GDM1 (cell line): ENCODE measurements at places on chromosomes 2 and 18.
A peak's percentile ranks its signal among the peaks of the same experiment; 100 is the strongest.

DNA sequence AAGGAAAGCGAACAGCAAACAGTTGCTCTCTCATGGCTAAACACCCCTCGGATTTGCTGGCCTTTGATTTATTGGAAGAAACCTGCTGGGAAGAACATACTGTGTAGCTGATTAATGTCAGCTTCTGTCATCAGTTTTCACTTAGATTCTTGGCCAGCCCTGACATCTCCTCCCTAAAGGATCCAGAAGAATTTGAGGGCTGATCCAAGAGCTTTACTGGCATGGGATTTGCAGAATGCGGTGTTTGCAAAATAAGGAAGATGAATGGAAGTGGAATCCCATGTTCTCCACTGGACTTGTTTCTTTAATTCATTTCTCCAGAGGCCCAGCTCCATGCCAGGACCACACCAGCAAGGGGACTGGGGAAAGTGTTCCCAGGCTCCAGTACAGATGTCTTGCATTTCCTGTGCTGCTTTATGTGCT, 80.5 kb downstream of the RDH14 start:
- no peak for DNase-seq

GRCh38 chr2:74513605-74514367, 464 bp upstream of the TLX2 start:
- DNase-seq: no peak

DNA sequence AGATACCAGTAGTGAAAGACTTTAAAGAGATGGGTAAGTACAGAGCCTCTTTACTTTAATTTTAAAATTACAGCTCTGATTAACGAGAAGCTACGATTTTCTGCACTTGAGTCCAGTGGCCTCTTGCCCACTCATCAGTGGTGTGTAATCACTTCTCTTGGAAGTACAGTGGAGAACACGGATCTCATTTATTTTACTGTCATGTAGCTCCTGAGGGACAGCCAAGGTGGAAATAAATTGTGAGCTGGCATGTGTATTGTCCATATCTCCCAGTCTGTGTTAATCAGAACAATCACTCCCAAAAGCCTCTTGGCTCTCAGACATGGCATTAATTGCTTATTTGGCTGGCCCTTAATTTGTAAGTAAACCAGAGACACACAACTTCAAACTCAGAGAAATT, 69.4 kb downstream of the LOXHD1 start:
- DNase-seq: no peak

GRCh38 chr2:23571527-23572282, 186.7 kb downstream of the KLHL29 start:
- DNase-seq: no peak

DNA sequence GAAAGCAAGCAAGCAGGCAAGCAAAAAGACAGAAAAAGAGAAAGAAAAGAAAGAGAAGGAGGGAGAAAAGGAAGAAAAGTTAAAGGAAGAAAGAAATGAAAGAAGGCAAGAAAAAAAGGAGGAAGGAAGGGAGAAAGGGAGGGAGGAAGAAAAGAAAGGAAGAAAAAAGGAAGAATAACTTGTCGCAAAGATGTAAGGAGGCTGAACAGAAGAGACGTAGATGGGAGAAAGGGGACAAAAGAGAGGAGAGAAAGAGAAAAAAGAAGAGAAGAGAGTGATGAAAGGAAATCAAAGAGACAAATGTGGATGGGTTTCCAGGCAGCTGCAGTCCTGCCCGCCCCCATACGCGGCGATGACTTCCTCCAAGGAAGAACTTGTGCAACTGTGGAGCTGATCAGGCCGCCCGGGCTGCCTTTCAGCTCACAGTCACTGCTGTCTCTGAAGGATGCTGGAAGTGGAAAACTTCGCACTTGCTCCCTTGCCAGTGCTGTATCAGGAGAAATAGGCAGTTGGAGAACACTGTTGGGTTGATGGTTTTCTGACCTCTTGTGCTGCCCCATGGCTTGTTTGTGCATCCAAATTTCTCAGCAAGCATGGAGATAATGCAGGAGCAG, 52.9 kb downstream of the TRIB2 start:
- DNase-seq: no peak

DNA sequence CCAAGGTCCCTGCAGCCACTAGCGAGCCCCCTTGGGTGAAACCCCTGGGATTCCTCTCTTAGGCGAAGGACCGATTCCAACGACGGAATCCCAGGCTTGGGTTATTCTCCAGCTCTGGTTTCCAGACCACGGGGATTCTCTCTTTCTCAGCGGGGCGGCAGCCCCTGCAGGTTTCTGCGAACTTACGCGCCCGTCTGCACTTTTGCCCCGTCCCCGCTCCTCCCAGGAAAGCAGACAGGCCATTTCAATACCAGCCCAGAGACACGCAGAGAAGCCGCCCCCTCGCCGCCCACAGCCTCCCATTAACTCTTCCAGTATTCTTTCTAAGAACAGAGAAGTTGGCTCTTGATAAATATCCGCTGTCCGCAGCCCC, 1.2 kb downstream of the CBLN2 start:
- no peak for DNase-seq

DNA sequence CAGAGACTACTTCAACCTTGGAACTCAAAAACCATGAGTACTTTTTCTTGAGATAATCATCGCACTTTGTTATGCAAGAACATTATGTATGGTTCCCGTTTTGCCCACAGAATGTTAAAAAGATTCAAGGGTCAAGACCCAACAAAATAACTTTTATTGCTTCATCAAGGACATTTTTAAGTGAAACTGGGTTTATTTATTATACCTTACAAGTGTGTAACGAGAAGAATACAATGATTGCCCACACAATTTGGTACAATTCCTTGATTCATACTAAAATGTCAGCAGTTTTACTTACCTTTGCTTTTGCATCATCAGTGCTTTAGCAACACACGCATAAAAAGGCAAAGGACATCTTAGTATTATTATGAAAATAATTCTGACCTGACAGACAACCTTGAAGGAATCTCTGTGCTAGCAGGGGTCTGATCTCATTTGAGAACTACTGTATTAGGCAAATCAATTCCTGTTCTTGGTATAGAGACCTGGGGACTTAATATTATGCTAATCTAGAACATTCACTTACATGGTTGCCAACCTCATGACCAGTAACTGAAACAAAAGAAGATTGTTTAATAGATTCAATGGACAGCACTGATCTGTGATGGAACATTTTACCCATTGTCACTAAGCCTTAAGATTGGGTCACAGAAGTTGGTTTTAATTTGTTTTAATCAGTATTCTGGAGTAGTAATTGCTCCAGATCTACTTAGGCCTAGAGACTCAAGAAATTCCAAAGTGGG, 16.2 kb downstream of the CCDC88A start:
- no peak for DNase-seq

DNA sequence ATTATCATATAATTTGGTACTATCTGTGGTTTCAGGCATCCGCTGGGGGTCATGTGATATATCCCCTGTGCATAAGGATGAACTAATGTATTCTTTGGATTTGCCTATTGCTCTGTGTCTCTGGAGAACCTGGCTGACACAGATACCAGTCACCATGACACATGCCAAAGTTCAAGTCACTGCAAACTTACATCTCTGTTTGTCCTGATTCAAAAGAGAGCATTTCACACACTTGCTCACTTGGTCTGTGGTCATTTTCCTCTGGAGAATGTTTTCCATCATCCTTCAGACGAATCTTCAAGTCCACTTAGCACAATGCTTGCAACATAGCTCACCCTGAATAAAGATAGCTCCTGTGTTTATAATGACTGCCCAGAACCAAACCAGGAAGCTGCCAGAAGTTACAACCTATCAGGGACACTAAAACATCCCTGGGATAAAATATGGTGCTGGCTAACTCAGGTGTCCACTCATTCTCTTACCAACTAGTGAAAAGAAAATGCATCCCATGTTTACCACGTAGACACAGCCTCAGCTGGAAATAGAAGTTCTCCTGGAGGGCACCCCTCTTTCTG, 18.1 kb downstream of the SULT1C3 start:
- no peak for DNase-seq

DNA sequence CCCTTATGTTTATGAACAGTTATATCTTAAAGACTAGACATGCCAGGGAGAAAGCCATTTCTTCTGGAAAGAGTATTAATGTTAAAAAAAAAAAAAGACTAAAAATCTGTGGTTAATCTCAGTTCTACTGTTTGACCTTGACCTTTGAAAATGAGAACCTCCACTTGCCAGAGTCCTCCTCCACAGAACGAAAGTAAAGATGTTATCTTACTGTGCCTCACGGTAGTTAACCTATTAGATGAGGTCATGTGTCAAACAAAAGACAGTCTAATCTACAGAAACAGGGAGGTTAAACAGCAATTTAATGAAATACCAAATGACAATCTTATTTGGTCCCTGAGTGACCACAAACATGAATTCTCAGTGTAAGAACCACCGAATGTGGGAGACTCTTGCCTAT, 51.2 kb downstream of the SLC14A2 start:
- no peak for DNase-seq

DNA sequence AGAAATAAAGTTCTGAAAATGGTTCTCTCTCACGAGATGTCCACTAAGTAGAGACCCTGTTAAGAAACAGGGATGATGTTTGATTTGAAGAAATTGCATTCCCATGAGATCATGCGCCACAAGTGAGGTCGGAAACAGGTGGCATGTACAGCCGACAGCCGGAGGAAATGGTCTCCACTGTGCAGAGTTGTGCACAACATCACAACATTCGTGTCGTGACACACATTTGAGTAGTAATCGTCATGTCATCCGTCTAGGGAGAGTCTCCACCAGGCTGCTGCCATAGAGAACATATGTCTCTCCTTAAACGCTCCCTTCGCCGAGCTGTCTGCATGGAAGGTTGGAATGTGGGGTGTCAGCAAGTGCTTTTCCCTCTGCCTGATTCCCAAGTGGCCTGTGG, 84.7 kb downstream of the ASAP2 start:
- no peak for DNase-seq

DNA sequence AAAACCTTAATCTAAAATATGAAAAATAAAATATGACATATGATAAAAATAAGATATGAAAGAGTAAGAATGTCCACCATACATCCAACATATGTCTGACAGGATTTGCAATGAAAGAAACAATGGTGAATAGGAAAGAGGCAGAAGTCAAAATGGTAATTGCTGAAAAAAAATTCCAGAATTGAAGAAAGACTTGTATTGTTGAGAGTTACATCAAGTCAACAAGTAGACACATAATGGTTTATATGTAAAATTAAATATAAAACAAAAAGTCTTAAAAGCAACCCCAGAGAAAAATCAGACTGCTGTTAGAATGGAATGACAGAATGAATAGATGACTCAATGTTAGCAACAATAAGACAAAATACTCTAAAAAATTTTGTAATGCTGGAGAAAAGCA, 255.1 kb downstream of the DOK6 start:
- no peak for DNase-seq

- DNase-seq: no peak
Measured at GRCh38 chr18:2183432-2183831, 387.9 kb downstream of the METTL4 start.

DNA sequence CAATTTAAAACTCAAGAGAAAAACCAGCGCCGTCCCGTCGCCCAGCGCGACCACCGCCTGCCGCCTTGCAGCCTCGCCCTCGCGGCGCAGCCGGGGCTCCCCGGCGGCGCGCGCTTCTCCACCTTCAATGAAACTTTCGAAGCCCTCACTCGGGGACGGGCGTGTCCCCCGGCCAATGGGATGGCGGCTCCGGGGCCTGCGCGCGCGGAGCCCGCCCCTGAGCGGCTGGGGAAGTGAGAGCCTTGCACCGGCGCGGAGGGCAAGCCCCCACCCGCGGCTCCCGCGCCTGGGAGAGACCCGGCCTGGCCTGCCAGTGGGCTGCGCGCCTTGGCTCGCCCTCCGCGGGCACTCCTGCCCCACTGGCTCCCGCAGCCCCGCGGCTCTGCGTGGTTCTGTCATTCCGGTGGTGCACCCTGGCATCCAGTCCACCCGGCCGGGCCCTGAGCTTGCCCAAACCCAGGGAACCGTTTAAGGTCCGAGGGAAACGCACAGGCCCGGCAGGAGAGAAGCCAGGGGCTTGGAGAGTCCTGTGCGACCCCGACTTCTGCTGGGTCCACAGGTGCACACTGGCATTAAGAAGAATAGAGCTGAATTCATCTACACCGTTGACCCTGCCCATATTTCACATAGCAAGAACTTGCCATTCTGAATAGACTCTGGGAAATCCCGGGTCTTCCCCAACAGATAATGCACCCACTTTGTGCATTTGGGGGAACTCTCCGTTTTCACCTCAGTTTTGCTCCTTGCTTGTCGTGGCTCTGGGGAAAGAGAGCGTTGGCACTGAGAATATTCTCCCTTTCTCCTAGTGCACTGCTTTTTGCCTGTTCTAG, at the start of gene PIEZO2:
Gene PIEZO2, minus strand, starts transcription at position 129 of the 830 bp plus-strand sequence. CDS start 981 bp downstream, outside the sequence.
- peak; percentile 62 for DNase-seq

GRCh38 chr2:216619411-216620393, 13.5 kb upstream of the IGFBP2 start:
- DNase-seq: no peak

- no peak for DNase-seq
Measured at GRCh38 chr18:70250781-70251180, 38.1 kb upstream of the SOCS6 start.

GRCh38 chr2:18167871-18168270, 289.4 kb downstream of the KCNS3 start:
- no peak for DNase-seq

DNA sequence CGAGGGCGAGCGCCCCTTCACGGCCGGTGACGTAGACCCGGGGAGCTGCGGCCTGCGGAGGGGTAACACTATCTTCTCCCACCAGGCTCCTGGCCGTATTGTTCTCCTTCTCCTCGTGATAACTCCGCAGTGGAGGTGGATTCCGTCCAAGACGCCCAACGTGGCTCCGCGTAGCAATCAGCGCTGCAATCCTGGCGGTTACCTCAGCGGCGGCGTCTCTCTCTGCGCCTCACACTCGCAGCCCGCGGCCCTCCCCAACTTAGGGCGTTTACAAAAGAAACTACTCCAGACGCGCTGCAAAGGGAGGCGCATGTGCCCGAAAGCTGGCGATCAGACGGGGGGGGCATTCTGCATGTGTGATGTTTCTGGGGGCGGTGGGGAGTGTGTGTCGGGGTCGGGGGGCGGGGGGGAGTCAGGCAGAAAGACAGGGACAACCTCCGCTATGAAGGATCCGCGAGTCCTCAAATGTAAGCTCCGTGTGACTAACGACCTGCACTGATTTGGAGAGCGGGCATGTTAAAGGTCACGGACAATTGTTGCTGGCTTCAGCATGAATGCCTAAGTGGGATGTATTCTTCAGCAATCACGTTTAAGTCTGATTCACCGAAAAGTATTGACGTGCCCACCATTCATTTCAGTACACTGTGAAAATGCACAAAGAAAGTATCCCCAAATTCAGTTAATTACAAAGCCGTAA, 1.3 kb upstream of the ZNF516 start:
- DNase-seq: no peak

GRCh38 chr2:201860636-201861066, 54.3 kb downstream of the CDK15 start:
- DNase-seq: peak; percentile 48
